Activated CD4-positive, alpha-beta T cell treated with anti-CD3 and anti-CD28 coated beads for 24 hours (primary cell): ENCODE measurements at places on chromosomes 12 and 14.
A peak's percentile ranks its signal among the peaks of the same experiment; 100 is the strongest.

DNA sequence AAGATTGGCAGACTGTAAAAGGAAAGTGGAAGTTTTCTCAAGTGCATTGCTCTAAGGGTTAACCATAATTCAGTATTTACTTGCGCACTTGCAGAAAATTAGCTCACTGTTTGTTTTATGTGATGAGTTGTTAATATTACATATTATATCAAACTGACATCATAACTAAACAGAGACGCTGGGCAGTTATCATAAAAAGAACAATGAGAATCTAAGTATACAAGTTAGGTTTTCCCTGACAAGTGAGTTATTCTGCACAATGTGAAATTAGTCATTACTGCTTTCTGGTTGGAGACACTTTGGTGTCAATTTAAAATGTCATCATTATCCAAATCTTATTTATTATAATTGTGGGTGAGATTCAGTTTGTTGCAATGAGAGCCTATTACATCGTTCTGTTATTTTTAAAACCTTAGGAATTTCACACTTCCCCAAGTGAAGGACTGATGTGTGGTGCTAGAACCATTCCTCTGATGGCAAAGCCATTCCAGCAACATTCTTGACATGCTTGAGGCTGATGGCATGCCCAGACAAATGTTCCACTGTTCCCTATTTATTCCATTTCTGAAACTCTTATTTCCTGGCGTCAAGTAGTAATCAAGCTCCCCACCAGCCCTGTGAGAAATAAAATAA, 90.1 kb upstream of the FLRT2 start:
- DNase-seq: no peak

DNA sequence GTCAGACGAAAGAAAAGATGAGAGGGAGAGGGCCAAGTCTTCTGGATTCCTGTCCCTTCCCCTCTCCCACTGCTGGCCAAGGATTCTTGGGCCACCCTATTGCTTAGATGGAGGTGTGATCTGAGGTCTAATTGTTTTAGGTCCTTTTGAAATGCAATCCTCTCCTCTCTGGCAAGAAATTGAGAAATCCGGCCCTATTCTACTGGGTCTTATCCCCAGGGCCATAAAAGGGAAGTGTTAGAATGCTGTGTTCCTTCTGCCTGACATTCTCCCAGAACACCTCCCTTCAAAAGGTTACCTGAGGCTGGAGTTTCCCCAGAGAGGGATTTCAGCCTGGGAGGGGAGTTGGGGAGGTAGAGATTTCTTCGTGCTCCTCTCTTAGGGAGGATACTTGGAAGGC, 4.4 kb downstream of the WNT5B start:
- no peak for DNase-seq

GRCh38 chr12:16417058-16417457, 69.6 kb downstream of the MGST1 start:
- DNase-seq: no peak

- DNase-seq: no peak
Measured at GRCh38 chr12:88580051-88580871, at the start of gene KITLG. Gene KITLG (minus strand): TSS chr12:88580471. CDS start chr12:88580278, 193 bp downstream.

DNA sequence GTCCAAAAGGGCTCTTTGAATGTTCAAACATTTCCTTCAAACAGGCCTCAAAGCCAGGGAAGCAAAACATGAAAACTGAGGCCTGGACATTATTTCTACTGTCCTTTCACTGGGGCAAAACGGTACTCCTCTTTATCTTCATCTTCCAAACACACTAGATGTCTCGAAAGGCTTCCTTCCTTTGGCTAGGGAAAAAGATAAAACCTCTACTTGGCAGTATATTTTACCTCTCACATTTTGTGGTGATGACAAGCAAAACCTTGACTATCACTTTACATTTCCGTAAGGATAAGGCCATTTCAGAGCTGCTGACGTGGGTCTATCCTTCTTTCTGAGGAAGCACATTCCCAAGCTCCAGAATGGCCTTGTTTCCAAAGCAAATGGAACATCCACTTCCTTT, 9.9 kb downstream of the STAB2 start:
- DNase-seq: no peak

DNA sequence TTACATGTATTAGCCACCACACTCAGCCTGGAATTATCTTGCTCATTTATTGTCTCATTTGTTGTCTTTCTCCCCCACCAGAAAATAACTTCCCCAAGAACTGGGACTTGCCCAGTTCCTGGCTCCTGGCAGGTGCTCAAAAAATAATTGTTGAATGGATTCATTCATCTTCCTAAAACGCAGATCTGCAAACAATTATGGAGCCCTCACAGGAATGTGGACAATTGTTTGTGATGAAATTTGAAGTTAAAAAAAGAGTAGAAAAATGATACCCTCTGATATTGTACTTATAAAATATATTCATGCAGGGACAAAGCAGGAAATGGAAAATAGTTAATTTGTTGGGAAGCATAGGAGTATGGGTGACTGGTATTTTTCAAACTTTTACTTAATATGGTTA, 60.7 kb upstream of the MAP1LC3B2 start:
- DNase-seq: no peak

DNA sequence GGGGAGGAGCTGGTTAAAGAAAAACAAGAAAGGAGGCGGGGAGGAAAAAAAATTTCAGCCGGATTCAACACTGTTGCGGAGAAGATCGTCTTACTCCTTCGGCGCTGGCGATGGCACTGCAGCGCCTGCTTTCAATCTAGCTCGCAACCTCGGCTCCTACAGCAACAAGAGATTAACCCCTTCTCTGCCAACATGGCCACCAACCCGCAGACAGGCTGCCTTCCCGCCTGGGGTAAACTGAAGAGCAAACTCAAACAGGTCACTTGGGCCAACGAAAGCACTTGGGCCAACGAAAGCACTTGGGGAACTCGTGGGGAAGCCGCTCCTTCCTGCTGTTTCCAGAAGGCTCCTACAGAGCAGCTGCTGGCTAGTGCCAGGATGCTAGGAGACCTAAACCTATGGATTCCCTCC, 73.7 kb downstream of the CIT start:
- no peak for DNase-seq

DNA sequence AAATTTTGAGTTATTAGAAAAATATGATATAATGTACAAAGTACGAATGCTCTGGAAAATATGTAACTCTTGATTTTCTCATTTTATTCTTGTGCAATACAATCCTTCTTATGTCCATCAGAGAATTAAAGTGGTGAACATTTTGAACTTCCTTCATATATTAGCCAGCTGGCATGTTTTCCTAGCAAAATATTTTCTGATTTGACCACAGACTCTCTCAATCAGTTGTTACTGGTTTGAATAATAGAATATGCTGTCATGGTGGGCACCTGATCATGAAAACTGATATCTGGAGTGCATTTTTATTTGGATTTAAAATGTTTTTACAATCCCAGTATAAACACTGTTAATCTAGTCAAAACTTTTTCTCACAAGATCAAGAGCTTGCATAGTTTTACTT, 24.2 kb downstream of the PARPBP start:
- DNase-seq: no peak

GRCh38 chr12:12353276-12353675, 3.2 kb upstream of the MANSC1 start:
- DNase-seq: no peak

DNA sequence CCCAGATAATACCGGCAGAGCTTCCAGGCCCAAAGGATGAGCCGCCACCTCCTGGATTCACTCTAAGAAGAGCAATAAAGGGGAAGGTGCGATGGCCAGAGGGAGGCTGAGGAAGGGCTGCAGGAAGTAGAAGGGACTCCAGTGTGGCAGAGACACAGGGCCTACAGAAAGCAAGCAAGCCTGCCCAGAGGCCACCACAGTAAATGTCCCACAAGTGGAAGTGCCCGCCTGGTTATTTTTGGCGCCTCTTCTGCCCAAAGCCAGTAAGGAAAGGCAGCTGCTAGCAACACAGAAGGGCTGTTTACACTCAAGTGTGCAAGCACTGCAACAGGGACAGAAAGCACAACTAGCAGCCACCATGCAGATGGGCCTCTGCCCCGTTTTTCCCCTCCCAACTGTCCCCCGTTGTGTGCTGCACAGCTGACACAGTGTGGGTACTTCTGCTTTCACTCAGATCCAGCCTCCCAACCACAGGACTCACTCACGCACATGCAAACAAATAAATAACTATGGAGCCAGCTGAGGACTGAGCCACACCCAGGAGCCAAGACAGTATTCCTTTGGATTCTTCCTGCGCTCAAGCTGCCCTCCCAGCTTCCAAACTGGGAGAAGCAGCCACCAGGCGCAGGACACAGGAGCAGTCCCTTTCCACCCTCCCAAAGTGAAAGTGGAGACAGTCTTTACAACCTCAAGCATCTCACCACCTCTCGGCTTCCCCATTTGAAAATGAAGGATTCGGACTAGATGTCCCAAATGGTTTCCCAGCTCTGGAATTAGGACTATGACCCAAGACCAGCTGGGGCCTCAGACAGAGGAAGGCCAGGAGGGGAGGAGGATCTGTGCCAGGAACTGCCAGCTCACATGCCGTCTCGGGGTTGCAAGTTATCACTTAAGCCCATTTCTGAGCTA, 40.0 kb upstream of the PNMA1 start:
- no peak for DNase-seq

- no peak for DNase-seq
Measured at GRCh38 chr12:55132816-55133215, 6.6 kb downstream of the OR9K2 start.

- DNase-seq: no peak
Measured at GRCh38 chr12:106290666-106291065, 11.9 kb upstream of the TCP11L2 start.

- no peak for DNase-seq
Measured at GRCh38 chr12:75341873-75342272, 7.4 kb downstream of the GLIPR1L1 start.

DNA sequence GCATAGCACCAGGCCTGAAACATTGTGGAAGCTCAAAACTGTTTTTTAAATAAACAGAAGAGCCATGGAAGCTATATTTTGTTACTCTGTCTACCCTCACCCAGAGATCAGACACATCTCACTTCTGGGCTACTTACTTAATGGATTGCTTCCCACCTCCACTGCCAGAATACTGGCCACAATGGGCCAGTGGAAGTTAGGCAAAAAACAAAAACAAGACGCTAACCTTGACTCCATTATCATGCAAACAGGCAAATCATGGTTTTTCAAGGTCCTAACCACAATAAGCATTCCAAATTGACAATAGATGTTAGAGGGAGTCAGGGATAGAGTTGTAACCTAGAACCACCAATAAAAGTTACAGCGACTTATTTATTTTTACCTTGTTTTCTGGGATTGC, 52.7 kb upstream of the PTCSC3 start:
- DNase-seq: no peak

DNA sequence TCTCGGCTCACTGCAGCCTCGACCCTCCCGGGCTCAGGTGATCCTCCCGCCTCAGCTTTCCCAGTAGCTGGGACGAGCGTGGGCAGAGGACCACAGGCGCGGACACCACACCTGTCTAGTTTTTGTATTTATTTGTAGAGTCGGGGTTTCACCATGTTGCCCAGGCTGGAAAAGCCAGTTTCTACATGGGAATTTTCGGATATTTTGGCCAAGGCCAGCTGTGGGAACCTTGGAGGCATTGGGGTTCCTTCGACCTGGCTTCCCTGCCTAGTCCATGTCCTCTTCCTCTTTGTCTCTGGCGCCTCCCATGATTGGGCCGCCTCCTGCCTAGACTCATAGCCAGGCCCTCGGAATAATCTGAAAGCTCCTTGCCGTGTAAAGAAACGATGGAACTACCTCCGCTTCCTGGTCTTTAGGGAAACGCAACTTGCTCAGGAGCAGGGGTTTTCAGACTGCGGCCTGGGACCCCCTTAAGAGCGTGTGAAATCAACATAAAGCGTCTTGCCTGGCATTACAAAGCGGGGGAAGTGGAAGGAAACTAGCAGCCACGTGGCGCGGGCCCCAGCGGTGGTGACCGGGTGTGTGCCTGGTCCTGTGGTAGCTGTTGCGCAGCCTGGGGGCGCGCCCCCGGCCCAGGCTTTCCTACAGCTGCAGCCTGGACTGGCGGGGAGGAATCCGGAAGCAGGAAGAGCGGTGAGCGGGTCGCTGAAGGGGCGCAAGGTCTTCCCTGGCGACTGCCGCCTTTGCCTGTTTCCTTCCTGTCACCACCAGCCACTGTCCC, 1.4 kb upstream of the HSP90AA1 start:
- peak; percentile 61 for DNase-seq

- no peak for DNase-seq
Measured at GRCh38 chr12:3102771-3103410, 25.7 kb downstream of the TSPAN9 start.

DNA sequence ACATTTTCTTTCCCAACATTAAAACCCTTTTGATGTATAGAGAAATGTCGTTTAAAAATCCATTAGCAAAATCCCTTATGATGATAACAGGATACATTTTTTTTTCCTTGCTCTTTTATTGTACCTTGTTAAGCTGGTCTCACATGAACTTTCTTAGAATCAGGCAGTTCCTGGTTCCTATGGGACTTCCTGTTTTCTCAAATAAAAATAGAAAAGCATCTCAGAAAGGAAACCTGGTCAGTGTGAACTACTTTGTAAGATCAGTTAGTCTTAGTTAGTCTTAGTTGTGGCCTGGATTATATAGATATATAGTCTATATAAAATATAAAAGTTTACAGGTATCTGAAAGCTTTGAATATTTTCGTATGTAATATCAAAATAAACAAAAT, 40.3 kb downstream of the LEMD3 start:
- DNase-seq: no peak

GRCh38 chr12:45938566-45938965, 51.8 kb downstream of the SCAF11 start:
- DNase-seq: no peak

- DNase-seq: no peak
Measured at GRCh38 chr14:24465368-24465767, 22.8 kb upstream of the SDR39U1 start.

GRCh38 chr14:103561381-103562178, 877 bp downstream of the BAG5 start:
- DNase-seq: no peak

DNA sequence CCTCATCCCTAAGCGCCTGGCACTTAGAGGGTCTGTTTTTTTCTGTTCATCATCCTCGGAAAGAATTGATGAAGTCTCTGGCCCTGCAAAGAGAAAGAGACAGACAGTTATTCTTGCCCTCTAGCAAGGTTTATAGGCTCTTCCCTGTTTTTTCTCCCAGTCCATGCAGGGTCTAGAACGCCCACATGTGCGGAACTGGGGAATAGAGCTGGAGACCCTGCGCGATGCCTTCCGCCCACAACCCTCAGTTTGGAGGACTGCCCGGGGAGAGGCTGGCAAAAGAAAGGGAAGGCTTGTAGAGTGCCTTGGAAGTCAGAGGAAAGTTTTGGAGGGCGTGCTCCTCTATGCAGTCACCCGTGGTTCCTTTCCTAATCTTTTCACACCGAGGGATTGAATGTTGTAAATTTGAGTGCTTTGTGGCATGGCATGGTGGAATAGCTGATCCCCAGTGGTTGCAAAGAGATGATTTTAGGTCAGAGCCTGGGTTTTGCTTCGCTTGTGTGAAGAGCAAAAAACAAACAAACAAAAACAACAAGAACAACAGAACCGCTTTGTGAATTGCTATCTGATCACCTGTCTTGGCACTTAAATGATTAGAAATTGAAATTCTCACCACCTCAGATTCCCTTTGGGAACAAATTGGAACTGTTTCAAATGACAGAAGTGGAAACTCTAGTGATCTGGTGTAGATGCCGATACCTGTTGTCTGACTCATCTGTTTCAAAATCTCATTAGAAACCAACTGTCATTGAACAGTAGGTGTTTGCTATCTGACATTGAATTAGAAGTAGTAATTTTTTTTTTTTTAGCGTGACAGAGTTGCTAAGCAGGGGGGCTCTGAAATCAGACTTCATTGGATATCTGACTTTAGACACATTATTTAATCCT, 947 bp downstream of the GAS2L3 start:
- DNase-seq: no peak
